ENCODE measurements at places on chromosomes 7 and 10. TPM values are rescaled to one million over a fixed set of nuclear protein-coding genes. Genes with fewer than 3 reads are reported as not detected.

Gene CLDN4
- not detected for total RNA-seq

Gene PPIF
- 36.4 TPM for total RNA-seq

Gene FGFR2
- total RNA-seq: 0.39 TPM

Gene ECHDC3
- 0.90 TPM for total RNA-seq

Gene SPDYE1
- not detected for total RNA-seq

Measured in CD8-positive, alpha-beta T cell (primary cell).